ENCODE measurements at places on chromosomes 7 and 10.
A peak's percentile ranks its signal among the peaks of the same experiment; 100 is the strongest.

GRCh38 chr10:128803790-128804189 lies 663.3 kb upstream of the MGMT start:
- no peak for DNase-seq

DNA sequence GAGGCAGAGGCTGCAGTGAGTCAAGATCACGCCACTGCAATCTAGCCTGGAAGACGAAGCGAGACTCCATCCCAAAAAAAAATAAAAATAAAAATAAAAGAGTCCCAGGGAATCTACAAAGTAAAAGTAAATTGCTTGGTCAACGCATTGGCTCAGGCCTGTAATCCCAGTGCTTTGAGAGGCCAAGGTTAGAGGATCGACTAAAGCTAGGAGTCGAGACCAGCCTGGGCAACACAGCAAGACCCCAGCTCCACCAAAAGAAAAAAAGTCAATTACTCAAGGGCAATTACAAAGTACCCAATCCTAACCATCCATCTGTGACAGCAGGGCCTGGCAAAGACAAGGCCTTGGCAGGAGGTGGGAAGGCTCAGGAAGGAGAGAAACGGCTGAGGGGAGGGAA lies 127.6 kb upstream of the CALN1 start:
- DNase-seq: no peak

GRCh38 chr7:107803009-107803610 lies at the start of gene SLC26A3:
Gene SLC26A3 (minus strand): TSS chr7:107803223. CDS start chr7:107794509, 8,714 bp downstream.
- no peak for DNase-seq

GRCh38 chr10:102651455-102652169 lies 7.3 kb downstream of the TRIM8 start:
- DNase-seq: no peak

DNA sequence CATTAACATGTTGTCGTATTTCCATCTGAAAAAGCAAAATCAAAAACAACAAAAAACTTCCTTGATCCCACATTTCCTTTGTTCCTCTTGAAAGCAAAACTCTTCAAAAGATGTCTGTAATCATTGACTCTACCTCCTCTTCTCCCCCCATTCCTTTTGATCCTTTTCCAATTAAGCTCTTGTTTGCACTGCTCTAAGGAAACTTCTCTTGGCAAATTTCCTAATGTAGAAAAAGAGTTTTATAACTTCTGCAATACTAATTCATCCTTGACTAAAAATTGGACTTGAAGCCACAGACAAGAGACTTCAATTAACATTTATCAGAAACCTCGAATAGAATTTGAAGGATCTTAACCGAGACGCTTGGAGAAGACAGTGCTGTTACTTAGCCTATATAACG lies 317.1 kb upstream of the SEMA3C start:
- DNase-seq: no peak

DNA sequence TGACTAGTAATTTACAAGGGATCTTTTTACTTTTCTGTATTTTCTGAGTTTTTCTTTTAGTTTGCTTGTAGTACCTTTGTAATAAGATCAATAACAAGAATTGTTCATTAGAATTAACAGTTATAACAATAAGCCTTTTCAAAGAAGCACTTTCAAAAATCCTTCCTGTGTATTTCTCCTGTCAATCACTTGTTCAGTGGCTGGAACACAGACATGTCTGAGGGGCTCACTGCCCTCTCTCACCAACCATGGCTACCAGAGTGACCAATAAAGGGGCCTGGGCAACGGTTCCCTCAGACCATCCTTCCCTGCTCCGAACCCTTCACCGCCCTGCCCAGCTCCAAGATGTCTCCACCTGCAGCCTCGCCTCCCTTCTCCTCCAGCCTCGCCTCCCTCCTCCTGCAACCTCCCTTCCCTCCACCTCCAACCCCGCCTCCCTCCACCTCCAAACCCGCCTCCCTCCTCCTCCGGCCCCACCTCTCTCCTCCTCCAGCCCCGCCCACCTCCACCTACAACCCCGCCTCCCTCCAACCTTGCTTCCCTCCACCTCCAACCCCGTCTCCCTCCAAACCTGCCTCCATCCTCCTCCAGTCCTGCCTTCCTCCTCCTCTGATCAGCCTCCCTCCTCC lies 353.4 kb downstream of the TNS3 start:
- DNase-seq: peak; percentile 34

DNA sequence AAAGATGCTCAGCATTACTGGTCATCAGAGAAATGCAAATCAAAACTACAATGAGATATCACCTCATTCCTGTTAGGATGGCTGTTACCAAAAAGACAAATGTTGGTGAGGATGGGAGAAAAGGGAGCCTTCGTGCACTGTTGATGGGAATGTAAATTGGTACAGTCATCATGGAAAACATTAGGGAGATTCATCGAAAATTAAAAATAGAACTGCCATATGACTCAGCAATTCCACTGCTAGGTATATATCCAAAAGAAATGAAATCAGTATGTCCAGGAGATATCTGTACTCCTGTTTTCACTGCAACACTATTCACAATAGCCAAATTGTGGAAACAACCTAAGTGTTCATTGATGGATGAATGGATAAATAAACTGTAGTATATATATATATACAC lies 228.1 kb downstream of the ACTR3B start:
- DNase-seq: no peak

DNA sequence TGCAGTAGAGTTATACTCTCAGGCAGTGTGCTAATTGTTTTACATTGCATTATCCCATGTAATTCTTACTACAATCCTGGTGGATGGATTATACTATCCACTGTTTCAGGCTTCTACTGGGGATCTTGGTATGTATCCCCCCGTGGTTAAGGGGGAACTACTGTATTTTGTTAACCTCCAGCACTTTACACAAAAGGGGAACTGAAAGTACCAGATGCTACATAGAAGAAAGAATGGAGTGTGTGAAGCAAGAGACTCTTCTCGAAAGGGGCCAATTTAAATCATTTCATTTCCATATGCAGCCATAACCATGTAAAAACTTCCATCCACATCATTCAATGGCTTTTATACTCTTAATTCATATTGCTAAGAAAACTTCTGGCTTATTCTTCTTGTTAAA lies 69.4 kb downstream of the C1GALT1 start:
- no peak for DNase-seq

DNA sequence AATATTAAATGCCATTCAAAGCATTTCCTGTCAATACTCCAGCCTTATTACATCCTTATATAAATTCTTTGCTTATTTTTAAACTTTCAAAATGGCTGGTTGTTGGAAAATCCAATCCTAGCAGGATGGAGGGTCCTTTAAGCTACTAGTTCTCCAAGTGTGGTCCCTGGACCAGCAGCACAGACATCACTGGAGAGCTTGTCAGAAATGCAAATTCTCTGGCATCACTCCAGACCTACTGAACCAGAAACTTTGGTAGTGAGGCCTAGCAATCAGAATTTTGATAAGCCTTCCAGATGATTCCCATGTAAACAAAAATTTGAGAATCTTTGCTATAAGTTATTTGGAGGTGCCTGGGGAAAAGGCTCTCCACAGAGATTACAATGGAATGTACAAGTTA lies 43.8 kb downstream of the CALCR start:
- no peak for DNase-seq

- DNase-seq: no peak
Observed at GRCh38 chr7:85587785-85588184, 400.9 kb upstream of the SEMA3D start.

DNA sequence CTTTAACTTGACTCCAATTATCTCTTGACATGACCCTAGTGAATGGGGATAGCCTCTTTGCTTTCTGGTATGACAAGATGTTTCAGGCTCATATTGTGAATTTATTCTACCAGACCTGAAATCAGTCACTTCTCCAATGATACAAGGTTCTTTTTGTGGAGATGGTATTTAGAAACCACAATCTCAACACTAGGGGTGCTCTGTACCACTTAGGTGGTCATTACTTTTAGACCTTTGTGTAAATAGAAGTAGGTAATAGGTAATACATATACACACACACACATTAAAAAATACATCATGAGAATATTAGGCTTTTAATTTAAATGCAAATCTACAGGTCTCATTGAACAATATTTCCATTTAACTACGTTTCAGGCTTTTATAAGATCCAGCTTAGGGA lies 199.0 kb upstream of the RHOBTB1 start:
- DNase-seq: no peak

- peak; percentile 23 for DNase-seq
Observed at GRCh38 chr7:137981668-137982067, 20.2 kb downstream of the CREB3L2 start.

DNA sequence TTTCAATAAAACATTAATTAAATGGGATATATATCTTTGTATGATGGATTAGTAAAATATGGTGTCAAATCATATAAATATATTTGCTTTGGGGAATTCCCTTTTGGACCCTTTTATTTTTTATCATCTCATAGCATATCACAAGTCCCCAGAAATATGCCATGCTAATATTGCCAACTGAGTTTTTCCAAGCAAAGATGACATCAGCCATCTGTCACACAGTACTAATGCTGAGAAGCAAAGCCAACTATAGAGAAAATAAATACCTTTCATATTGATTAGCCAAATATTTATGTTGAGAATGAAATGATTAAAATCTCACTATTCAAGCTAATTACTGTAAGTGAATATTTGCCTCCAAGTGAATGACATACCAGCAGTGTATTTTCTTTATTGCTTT lies 575.3 kb downstream of the ETV1 start:
- no peak for DNase-seq

DNA sequence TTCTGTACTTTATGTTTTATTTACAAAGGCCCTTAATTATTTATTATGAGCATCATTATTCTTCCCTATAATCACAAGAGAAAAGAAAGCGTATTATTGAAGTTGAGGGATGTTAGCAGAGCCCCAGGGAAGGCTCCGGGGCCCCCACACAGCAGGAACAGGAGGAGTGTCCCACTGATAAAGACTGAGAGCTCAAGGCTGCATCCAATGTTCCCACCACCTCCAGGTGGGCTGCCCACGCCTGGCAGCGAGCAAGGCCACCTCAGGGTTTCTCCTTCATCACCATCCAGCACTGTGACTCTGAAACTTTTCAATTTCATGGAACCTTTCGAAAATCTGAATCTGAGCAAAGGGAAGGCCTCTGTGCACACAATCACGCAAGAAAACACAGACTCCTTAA lies 35.9 kb upstream of the WIPF3 start:
- DNase-seq: no peak

DNA sequence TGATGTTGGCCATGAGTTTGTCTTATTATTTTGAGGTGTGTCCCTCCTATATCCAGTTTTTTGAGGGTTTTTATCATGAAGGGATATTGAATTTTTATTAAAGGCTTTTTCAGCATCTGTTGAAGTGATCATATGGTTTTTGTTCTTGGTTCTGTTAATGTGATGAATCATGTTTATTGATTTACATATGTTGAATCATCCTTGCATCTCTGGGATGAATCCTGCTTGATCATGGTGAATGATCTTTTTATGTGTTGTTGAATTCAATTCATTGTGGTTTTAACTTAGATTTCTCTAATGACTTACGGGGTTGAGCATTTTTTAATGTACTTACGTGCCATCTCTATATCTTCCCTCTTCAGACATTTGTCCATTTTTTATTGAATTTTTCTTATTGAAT lies 22.9 kb downstream of the DLD start:
- no peak for DNase-seq

GRCh38 chr10:126504063-126504760 lies 115.9 kb upstream of the ADAM12 start:
- DNase-seq: peak; percentile 75

DNA sequence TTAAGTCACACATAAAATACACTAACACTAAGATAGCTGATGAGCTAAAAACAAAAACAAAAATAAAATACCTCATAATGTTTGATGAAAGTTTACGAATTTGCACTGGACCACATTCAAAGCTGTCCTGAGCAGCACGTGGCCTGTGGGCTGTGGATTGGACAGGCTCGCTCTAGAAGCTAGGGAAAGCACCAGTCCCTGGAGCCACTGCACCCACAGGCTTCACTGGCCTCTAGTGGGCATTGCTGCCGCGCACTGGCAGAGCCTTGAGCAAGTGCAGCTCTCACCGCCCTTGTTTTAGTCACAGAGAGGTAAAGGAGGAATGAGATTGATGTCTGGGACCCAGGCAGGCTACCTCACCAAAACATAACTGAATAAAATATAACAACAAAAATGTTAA lies 67.6 kb downstream of the PAX2 start:
- DNase-seq: no peak

DNA sequence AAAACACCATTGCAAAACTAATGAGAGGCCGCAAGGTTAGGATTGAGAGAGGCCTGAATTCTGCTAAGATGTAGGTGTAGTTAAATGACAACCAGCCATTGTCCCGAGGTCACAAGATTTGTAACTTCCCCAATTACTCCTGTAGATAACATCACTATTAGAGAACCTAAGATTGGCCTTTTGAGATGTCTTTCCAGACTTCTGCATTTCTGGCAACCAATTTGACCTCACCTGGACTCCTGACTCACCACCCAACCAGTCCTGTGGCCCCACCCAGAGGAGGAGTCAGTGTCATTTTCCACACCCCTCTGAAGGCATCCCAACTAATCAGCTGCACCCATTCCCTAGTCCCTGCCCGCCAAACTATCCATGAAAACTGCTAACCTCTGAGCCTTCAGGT lies 115.7 kb downstream of the PRKAG2 start:
- DNase-seq: peak; percentile 50

DNA sequence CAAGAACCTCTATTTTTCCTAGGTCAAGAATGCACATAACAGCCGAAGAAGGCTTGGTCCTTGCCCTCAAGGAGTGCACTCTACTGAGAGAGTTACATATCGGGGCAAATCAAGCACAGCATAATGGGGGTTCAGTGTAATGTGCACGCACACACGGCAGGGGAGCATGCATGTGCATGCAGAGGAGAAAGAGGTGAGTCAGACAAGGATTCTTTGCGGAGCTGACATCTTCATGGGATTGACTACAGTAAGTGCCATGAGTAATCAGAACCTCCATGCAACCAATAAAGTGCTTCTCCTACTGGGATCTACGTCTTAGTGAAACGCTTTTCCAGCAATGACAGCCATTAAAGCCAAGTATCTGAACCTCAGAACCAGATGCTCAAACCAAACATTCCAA lies 123.6 kb downstream of the RNF216 start:
- no peak for DNase-seq

GRCh38 chr7:18513343-18513742 lies 17.8 kb downstream of the HDAC9 start:
- DNase-seq: no peak

- DNase-seq: no peak
Observed at GRCh38 chr7:32115831-32116230, 45.6 kb upstream of the PDE1C start.

All from ELF-1 (cell line).